ENCODE measurements at places on chromosomes 3 and 15. TPM values are rescaled to one million over a fixed set of nuclear protein-coding genes. Genes with fewer than 3 reads are reported as not detected.

The AHSG gene
- total RNA-seq = not detected

The MAGEL2 gene
- total RNA-seq = not detected

DNA sequence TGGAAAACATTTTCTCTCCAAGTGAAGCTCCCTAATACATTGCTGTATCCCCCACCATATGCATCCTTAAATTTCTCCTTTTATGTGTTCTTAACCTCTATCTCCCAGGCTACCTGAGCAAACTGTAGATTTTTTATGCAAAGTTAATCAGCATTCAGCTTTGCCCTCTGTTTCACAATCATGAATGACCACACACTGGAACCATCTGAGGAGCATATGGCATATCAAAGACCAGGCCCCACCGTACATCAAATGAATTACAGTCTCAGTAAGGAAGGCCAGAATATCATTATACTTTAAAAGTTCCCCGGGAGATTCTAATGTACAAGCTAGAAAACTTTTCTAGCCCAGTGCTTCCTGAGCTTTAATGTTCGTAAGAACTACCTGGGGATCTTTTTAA is 115.5 kb upstream of the NECTIN3 start:
- no peak for DNase-seq

DNA sequence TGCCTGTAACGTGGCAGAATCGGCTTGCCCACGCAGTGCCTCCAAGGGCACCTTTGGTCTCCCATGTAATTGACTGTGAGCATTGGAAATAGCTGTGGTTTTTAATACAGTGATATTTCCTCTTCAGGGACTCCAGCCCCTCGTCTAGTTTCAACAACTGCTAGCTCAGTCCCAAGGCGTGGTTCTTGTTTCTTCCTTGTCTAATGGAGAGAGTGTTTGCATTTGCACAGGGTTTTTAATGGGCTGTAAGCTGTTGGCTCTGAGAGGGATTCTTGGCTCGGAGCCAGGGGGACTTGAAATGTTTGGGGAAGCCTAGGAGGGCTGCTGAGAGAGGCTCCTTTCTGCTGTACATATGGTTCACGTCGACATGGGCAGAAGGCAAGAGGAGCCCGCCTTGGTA is 86.2 kb downstream of the THSD4 start:
- DNase-seq = no peak

DNA sequence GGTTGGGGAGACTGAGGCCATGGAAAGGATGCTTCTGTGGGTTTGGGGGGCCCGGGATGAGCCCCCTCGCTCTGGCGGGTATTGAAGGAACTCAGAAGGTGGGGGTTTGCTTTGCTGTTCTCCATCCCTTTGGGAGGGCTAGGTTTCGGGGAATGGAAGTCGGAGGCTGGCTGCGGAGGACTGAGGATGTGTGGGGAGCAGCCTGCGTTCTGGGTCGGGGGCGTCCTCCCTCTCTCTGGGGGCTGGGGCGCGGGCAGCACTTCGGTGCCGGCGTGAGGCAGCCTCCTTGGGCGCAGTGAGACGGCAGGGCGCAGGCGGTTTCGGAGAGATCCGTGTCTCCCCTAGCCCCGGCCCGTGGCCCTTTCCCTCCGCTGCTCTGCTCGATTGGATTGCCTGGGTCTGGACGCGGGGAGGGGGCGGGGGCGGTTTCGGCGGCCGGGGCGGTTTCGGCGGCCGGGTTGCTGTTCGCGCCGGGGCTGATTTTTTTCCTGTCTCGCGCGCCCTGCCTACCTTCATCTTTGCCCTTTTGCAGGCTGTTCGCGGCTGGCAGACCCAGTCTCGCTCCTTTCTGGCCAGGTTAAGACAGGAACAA is 1.4 kb downstream of the PTPRG start:
- peak; percentile 68 for DNase-seq

GRCh38 chr3:114569186-114569585 is 275.4 kb downstream of the TIGIT start:
- no peak for DNase-seq

Measured in Right ventricle myocardium inferior (tissue), 1 donor.